ENCODE measurements at places on chromosomes 3 and 15. TPM values are rescaled to one million over a fixed set of nuclear protein-coding genes. Genes with fewer than 3 reads are reported as not detected.

DNA sequence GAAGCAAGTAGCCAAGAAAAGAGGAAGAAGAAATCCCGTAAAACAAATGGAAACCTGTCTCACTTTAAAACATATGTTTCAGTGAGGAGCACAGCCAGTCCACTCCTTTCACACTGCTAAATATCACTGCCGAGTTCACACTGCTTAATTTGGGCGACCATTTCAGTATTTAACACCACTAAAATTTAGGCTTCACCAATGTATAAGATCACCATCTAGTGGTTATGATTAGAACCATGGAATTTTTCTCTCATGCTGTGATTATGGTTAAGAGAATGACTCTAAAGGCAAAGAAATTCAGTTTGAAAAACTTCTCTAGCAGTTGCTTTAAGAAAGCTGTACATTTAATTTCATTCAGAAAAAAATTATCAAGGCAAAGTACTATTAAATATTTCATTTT is 16.6 kb downstream of the SLC4A7 start:
- peak; percentile 18 for DNase-seq

Gene FAM81A
- polyA plus RNA-seq = 25.7 TPM

Gene ARIH2
- 76.3 TPM for polyA plus RNA-seq

GRCh38 chr15:70158309-70159000 is 60.7 kb upstream of the TLE3 start:
- DNase-seq = no peak

GRCh38 chr15:67543348-67543718 is 830 bp downstream of the MAP2K5 start:
- no peak for DNase-seq

Gene CCDC13
- polyA plus RNA-seq = 4.0 TPM

Gene LMOD3
- polyA plus RNA-seq = 0.06 TPM

Gene RAP2B
- polyA plus RNA-seq = 7.4 TPM

Gene MCF2L2
- polyA plus RNA-seq = 0.71 TPM

- DNase-seq = peak; percentile 21
Observed at GRCh38 chr15:76576523-76577279, 240.1 kb downstream of the ISL2 start.

Gene STARD5
- 5.1 TPM for polyA plus RNA-seq

- no peak for DNase-seq
Observed at GRCh38 chr3:115704661-115705338, 81.5 kb downstream of the GAP43 start.

DNA sequence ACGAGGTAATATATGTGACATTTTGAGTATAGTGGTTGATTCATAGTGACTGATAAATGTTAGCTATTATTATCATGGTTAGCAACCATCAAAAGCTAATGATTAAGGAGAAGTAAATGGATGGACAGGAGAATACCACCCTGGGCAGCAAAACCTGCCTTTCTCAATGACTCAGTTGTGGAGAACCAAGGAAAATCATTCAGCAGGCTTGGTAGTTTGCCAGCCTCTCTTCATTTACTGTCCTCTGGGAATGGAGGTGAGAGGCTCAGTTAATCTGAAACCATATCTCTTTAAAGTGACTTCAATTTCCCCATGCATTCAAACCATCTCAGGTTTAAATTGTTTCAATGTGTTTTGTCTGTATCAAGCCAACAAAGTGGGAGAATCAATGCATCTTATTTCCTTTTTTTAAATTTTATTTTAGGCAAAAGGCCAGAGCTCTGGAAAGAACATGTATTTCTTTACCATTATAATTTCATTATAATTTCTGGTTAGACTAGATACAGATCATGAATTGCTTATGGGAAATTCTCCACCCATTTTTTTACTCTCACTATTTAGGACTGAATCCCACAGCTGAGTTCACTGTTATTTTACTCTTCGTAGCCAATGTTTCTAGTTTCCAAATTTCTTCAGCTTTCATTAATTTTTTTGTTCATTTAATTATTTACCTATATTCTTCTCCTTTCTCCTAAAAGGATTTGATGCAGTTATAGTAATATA is 2.7 kb downstream of the TM4SF18 start:
- DNase-seq = no peak

Gene DGKG
- polyA plus RNA-seq = 0.44 TPM

Gene PPP1R14D
- 0.42 TPM for polyA plus RNA-seq

- no peak for DNase-seq
Observed at GRCh38 chr3:141659821-141660613, 78.1 kb upstream of the RNF7 start.

DNA sequence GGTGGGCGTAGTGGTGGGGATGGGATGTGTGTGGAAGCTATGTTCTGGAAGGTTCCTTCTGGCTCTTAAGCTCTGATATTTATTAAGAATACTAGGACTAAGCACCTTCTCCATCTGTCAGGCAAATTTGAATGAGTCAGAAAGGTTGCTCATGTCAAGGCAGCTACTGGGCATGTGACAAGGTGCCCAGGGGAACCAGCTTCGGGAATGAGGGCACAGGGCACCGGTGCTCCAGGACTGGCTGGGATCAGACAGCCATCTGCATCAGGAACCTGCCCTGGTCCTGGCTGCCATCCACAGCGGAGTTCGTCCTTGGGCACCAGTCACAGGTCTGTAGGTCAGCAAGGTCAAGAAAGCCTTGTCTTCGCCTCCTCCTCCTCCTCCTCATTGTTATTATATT is 32.5 kb downstream of the CA12 start:
- DNase-seq = no peak

DNA sequence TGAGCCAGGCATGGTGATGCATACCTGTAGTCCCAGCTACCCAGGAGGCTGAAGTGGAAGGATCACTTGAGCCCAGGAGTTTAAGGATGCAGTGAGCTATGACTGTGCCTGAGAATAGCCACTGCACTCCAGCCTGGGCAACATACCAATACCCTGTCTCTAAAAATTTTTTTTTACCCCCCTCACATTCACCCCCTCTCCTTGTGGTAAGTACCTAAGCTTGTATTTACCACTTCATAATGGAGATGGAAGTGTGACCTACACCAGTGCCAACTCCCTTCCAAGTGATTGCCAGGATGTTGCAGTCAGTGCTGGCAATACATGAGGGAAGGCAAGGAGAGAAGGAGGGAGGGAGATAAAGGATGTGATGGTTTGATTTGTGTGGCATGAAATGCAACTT is 84.2 kb downstream of the LRRC28 start:
- DNase-seq = no peak

DNA sequence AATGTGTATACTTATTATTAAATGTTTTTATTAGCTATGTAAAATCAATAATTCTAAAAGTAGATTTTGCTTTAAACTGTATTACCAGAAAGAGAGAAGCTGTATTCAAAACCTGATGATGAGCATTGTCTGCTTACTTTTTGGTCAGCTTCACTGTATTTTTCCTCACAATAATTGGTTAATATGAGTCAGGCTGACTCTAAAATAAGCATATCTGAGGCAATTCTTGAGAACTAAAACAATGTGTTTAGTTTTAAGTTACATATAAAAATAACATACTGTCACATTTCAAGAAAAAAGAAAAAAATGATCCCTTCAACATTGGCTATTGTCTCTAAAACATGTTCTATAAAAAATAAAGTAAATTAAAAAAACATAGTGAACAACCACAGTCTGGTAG is 66.1 kb downstream of the EPHA3 start:
- DNase-seq = no peak

Gene CFAP100
- polyA plus RNA-seq = 0.53 TPM

Gene LRRK1
- polyA plus RNA-seq = 1.7 TPM

DNA sequence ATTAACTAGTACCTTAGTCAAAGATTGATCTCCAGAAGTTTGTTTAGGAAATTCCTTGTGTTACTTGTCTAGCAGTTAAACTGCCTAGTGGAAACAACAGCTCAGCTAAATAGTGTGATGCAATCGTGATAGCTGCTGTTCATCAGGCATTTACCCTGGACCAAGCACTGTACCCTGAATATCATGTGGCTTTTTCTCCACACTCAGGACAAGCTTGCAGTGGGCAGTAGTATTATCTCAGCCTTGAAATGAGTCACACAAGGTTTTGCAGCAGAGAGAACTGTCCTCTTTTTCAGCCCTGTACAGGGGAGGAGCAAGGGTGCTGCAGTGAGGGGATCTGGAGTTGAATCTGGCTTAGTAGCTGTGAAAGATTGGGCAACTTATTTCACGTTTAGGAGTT is 208.4 kb downstream of the TP63 start:
- DNase-seq = no peak

Gene TRANK1
- polyA plus RNA-seq = 8.3 TPM

Gene FAM43A
- 5.3 TPM for polyA plus RNA-seq

Gene ASB14
- polyA plus RNA-seq = 0.58 TPM

DNA sequence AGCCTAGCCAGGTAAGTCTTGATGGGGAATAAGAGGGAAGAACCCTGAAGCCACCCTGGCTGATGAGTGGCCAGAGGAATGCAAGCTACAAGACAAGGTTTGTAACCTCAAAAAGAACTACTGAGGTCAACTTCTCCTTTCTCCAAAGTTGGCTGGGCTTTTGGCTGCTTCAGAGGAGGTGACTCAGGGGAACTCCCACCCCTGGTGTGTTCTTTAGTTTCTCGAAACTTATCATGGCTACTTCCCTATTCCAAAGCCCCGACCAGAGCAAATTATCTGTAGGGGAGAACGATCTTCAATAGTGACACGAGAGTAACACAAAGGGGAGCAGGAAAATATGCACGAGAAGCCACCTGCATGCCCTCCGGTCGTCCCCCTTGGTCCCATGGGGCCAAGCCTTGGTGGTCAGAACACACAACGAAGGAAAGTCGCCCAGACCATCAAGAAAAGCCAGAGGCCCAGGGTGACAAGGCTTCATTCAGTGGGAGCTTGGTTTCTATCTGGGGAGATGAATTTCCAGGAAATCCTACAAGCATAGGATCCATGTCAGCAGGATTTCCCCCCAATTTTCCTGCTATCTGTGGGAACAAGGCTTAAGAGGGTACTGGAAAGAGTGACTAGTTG is 6.5 kb upstream of the BCL2A1 start:
- DNase-seq = no peak

DNA sequence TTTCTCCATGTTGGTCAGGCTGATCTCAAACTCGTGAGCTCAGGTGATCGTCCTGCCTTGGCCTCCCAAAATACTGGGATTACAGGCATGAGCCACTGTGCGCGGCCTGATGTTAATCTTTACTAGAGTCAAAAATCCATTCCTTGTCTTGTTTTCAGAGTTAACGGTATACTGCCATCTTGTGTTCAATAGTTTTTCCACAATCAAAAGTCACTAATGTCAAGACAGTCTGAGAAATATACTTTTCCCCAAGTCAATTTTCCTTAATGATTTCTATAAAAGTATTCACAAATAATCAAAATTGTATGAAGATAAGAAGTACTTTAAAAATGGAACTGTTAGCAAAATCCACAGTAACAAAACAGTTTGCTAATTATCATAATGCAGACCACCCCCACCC is 8.5 kb downstream of the CRBN start:
- DNase-seq = no peak

DNA sequence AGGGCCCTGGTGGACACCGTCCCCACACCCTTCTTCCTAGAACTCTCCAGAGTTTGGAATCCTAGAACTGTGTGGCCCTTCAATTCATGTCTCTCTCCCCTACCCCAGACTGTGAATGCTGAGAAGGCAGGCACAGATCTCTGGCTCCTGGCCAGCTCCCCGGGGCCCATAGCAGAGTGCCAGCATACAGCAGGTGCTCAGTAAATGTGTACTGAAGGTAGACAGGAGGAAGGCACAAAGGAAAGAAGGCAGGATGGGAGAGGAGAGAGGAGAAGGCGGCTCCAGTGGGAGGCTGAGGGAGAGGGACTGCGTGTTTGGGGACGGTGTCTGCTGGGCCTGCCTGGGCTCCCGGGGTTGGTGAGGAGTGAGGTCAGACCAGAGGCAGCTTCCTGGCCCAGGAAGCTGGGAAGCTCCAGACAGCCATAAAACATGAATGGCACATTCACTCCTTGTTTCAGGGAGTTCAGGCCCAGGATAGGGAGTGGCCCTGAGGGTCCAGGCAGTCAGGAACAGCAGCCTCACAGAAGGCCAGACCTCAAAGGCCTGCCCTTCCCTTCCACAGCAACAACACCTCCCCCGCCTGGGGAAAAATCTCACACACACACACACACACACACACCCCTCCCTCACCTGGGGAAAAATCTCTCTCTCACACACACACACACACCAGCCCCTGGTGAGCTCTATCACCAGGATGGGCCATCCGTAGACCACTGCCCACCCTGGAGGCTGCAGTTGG is 137.1 kb upstream of the PRR20G start:
- DNase-seq = no peak

DNA sequence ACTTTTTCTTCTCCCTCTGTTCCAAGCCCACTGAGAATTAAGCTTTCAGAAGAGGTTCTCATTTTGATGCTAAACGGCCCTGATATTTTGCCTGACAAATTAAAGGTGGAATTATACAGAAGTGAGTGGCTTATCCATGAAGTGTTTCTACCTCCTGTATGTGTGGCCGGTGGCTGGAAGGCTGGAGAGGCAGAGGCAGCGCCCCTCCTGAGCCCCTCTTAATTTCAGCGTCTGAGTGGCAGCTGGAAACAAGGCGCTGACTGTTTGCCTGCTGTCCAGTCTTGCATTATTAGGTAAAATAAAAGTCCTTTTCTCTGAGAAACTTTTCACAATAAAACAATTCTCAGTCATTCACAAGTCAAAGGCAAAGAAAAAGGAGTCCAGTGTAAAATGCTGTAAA is 685.7 kb downstream of the MCTP2 start:
- no peak for DNase-seq

DNA sequence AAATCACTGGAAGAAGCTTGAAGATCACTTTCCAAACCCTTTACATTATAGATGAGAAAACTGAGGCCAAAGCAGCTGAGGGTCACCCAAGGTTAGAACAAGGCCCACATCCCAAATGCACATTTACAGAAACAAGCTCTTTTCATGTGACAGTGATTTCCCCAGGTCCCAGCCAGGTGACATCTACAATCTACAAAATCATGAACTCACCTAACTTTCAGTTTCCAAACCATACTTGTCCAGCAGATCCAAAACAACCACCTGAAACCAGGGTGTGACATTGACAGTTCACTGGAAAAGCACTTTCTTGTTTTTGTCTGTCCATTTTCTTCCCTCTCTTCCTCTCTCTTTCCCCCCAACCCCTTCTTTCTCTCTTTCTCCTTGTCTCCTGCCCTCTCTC is 132.2 kb upstream of the PRICKLE2 start:
- no peak for DNase-seq

DNA sequence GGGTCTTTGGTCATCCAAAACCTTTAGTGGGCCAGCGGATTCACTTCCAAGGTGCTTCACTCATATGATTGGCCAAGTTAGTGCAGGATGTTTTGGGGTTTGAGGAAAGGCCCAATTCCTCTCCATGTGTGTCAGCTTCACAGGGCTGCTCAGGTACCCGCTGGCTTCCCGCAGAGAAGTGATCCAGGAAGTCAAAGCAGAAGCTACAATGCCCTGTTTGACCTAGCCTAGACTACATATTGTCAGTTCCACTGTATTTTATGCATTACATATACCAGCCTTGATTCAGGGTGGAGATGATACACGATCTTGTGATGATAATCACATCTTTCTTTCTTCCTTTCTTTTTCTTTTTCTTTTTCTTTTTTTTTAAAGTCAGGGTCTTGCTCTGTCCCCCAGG is 32.1 kb downstream of the PDE8A start:
- DNase-seq = no peak

All from right renal cortex interstitium (tissue), 3 donors.